ENCODE measurements at places on chromosomes 4 and X.

DNA sequence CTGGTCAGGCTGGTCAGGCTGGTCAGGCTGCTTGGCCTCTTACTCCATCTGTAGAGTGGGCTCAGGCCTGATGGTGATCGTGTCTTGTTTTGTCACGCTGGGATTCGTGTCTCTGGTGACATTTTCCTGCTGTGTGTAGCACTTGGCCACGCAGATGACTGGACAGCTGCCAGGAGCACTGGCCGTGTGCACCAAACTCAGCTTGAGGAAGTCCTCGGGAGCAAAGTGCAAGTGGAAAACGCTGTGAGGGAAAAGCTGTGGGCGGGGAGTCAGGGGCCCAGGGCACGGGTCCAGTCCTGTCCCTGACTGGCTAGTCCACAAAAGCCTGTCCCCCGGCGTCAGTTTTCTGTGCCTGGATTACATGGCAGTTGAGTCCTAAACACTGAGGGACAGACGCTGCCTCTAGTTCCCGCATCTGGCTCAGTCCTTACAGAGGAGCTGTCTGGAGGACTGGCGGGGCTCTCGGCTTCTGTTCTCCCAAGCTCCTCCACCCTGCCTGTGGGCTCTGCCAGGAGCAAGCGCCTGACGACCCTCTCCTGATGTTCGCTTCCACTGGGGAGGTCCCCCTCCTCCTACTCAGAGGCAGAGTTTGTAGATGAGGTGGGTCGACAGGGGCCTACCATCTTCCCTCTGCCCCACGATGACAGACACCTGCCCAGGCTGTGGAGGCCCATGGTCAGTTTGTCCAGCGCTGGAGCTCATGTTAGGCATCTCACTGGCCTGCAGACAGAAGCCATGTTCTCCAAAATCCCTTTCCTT, 35.9 kb upstream of the GRPEL1 start:
- no peak for DNase-seq

DNA sequence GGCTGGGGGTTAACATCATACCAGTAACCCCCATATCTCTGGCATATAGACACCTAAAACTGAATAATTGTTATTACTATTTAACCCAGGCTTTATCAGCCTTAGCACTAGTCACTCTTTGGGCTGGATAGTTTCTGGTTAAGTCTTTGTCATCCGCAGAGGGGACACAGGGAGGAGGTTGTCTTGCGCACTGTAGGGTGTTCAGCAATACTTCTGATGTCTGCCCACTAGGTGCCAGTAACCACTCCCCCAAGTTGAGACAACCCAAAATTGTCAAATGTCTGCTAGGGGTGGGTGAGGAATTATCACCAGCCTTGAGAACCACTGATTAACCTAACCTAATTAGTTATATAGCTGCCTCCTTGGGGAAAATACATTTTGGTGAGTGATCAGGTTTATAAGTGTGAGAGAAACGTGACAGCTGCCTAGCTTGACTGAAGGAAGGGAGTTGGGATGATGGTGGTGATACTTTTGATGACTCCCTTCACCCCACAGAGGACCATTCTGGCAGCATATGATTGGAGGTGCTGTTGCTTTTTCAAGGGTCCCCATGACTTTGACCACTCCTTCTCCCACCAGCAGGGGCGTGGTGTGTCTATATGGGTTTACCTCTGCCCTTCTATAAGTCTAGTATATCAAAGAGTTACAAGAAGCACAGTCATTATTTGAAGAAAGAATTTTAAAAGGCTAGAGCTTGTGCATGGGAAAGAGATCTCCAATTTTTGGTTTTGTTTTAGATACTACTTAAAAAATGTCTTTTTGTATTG, 140.9 kb downstream of the STIM2 start:
- DNase-seq: no peak

GRCh38 chrX:11588097-11588496, 77.6 kb downstream of the ARHGAP6 start:
- no peak for DNase-seq

DNA sequence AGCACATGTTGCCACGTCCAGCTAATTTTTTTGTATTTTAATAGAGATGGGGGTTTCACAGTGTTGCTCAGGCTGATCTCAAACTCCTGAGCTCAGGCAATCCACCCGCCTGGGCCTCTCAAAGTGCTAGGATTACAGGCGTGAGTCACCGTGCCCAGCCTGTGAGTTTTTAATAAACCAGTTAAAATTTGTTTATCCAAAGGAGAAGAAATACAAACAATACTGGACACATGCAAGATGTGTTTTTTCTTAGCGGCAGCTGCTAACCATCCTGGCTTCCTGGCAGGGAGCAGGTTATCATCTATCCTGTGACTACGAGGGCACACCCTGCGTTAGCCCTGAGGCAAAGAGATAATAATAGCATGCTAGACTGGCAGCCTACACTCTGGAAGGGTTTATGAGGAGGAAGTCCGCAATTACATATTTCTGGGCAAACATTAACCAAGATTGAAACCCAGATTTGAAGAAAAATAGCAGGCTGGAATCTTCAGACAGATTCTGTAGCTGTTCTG, 191.4 kb downstream of the SPRY1 start:
- no peak for DNase-seq

GRCh38 chr4:53161051-53161786, 204.6 kb downstream of the SCFD2 start:
- no peak for DNase-seq

DNA sequence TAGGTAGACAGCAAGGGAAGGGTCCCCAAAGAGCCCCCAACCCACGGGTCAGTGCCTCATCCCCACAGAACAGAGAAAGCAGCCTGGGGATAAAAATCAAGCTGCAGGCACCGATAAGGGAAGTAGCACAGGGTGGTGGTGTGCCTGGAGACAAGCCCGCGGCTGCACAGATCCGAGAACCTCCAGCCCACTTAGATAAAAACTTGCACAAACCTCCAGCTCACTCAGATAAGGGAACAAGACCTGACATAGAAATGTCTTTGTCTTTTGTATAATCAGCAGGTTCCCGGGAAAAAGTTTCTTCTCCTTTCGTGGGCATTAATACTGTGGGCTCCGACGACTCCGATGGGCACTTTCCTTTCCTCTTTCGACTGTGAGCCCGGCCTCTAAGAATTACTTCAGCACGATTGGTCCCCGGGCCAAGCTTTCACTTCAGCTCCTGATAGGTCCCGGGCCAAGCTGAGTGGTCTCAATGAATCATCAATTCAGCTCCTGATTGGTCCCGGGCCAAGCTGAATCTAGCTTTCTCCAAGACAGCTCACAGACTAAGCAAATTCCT, 32.4 kb downstream of the PRDX4 start:
- DNase-seq: no peak

GRCh38 chrX:140572724-140573123, 67.9 kb upstream of the SOX3 start:
- no peak for DNase-seq

DNA sequence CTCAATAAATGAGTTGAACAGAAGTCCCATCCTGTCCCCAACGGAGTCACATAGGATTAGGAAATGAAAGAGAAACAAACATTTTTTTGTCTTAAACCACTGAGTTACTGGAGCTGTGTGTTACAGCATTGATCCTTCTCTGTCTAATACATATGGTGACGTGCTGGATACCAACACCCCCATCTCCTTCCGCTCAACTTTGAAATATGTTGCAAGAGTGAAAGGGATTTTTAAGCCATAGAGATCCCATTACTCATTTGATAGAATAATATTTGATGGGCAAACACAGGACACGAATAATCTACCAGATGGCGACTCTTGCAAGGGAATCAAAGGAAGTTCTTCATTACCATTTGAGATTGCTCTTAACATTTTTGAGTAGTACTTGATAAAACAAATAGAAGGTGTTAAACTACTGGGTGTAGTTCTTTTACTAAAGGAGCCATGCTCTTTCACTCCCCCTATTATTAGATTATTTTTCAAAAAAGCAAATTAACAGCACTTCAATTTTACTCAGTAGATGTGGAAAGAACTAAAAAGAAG, 140.5 kb downstream of the PACRGL start:
- no peak for DNase-seq

DNA sequence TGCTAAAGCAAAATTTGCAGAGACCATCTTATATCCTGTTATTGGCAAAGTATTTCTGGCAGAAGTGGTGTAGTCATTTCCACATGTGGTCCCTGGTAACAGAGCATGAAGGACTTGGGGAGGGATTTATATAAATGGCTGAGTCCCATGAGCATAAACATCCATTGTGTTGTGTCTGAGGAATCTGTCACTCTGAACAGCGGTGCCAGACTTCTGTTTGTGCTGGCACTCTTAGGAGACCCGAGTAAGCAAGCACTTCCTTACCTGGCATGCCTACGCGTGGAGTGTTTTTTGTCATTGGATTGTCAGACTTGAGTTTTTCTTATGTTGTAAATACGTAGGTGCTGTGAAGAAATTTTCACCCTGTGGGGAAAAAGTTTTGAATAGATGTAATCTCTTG, 285.9 kb downstream of the ARHGAP10 start:
- DNase-seq: no peak

- DNase-seq: no peak
Measured at GRCh38 chr4:18935659-18936345, 914.2 kb upstream of the LCORL start.

- DNase-seq: no peak
Measured at GRCh38 chr4:42720533-42720932, 63.6 kb upstream of the ATP8A1 start.

DNA sequence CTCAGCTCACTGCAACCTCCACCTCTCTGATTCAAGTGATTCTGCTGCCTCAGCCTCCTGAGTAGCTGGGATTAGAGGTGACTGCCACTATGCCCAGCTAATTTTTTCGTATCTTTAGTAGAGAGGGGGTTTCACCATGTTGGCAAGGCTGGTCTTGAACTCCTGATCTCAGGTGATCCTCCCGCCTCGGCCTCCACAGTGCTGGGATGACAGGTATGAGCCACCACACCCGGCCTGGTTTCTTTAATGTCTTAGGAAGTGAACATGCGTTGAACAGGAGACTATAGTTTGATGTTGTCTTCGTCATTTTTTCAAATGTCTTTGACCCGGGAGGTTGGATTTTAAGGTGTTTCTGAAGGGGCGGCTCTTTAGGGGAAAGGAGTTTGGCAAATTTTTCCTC, 91.0 kb downstream of the DHRSX start:
- DNase-seq: no peak

GRCh38 chrX:74353984-74354383, 50.0 kb downstream of the ZCCHC13 start:
- DNase-seq: no peak
